Epithelial cell of proximal tubule (primary cell): ENCODE measurements at places on chromosomes 6 and 20. TPM values are rescaled to one million over a fixed set of nuclear protein-coding genes. Genes with fewer than 3 reads are reported as not detected.

Gene ELOVL5
- 55.9 and 101 TPM in 2 replicates for total RNA-seq

- no peak for DNase-seq
These were observed 46.7 kb downstream of the TBC1D7 start for GRCh38 chr6:13281686-13282085.

- no peak for DNase-seq
These were observed 29.3 kb downstream of the ADGRG6 start for GRCh38 chr6:142331075-142331551.

DNA sequence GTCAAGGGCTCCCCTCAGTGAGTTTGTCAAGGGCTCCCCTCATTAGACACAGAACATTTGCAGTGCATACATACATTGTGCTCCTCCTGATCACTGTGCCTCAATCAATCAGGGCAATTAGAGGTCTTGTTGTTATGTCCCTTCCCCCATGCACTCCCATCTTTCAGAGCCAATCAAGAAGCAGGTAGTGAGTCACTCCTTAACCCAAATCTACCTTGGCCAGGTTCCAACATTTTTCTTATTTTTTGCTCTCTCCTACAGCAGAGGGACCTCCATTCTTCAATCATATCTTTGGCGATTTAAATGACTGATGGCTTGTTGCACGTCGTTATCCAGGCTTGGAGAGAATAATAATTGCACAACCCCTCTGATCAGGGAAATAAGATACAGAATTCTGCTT lies 409.9 kb upstream of the SPTLC3 start:
- DNase-seq: no peak

DNA sequence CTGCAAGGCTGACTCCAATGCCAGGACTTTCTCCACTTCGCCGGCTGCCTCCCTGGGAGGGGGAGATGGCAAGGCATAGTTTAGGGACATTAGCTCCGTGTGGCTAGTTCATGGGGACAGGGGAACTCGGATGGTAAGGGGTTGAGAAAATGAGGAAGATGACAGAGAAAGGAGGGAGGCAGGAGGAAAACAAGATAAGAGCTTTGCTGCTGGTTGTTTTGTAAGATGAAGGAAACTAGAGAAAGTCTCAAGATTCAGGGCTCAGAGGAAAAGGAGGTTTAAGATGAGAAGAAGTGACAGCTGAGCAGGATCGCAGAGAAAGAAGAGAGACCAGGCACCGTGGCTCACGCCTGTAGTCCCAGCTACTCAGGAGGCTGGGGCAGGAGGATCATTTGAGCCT lies 180.9 kb upstream of the RREB1 start:
- DNase-seq: no peak

DNA sequence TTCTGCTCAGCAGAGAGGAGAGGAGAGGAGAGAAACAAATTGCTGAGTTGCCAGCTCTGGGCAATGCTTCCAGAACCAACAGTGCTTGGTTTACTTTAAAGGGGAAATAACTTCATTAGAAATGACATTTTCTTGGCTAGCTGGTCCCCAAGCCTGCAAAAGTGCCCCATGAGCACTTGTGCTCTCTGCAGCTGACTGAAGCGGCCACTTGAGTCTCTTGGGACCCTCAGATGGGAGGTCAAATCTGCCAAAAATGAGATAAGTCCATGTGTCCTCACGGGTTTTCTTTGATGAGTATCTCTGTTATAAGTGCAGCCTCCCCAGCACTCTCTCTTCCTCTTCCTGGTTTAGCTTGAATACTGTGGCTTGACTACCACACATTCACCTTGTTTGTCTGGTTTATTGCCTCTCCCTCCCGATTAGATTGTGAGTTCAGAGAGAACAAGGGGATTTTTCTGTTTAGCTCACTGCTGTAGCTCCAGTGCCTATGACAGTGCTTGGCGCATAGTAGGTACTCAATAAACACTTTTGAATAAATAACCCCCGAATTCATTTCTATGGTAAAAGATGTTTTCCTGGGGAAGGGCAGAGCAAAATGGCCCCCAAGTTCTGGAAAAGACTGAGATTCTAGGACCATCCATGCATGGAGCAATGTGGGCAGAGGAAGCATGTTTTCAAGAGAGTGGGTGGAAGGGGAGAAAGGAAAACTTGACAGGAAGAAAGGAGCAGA lies 7.0 kb upstream of the RIN2 start:
- no peak for DNase-seq

- DNase-seq: no peak
These were observed 75.6 kb downstream of the VEGFA start for GRCh38 chr6:43845646-43846045.

Gene SLC35D3
- not detected in 2 replicates for total RNA-seq

Gene MAP3K5
- 7.8 and 12.2 TPM in 2 replicates for total RNA-seq

Gene SLC17A2
- not detected in 2 replicates for total RNA-seq
